ENCODE measurements at places on chromosomes 13 and 19.

- no peak for DNase-seq
Measured at GRCh38 chr13:59279028-59279427, 884.7 kb downstream of the DIAPH3 start.

DNA sequence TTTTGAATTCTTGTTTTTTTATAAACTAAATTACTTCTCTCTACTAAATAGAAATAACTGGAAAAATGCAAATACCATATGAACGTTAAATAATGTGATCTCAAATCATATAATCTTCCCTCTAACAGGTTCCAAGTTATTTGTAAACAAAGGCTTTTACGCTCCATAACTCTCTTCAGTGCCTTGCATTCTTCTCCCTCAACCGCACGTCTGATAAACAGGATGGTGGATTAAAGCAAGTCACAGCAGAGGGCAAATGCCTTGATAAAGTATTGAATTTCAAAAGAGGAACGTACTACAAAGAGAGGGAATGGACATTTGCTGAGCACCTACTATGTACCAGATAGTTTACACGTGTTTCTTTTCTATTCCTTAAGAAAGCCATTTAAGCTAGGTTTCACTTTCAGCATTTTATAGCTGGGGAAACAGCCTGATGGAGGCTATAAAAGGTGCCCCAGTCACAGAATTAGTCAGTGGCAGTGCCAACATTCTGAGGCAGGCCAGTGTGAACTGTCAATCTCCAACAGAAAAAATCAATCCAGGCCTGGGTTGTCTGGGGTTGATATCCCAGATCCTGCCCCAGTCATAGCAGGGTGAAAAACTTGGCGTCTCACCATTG, 15.8 kb downstream of the MRPS31 start:
- no peak for DNase-seq

DNA sequence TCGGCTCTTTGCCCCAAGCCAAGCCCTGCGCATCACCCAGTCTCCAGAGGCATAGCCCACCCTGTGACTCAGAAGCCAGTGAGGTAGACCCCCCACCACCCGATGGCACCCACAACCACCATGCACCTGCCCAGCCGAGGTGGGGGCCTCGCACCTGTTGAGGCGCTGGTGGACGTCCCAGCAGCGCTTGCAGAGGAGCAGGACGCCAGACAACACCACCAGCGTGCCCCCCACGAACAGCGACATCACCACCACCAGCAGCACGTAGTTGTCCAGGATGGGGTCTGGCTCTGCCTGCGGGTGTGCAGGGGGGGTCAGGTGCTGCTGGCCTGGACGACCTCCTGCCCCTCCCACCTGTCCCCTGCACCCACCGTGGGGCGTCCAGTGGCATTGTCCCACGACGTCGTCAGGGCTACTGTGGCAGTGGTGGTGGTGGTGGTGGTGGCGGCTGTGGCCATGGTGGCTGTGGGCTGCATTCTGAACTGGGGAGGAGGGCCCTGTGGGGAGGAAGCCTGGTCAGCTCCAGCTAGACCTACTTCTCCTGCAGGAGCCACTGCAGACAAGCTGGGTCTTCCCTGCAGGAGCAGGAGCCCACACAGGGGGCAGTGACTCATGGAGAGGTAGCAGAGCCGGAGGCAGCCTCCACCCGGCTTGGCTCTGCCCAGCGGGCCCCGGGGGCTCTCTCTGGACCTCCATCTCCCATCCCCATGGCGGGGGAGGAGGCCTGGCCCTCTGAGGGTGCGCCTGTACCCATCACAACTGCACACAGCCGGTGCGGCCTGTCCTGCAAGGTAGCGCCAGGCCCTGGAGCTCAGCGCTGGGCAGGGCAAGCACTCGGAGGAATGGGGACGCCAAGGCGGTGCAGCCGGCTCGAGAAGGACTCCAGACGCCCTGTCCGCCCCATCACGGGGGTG, 1.9 kb downstream of the CBARP start:
- no peak for DNase-seq

- DNase-seq, result peak; percentile 33
Measured at GRCh38 chr19:48367855-48368254, 3.7 kb downstream of the SYNGR4 start.

- DNase-seq, result no peak
Measured at GRCh38 chr19:13001502-13002165, 6.4 kb downstream of the NFIX start.

DNA sequence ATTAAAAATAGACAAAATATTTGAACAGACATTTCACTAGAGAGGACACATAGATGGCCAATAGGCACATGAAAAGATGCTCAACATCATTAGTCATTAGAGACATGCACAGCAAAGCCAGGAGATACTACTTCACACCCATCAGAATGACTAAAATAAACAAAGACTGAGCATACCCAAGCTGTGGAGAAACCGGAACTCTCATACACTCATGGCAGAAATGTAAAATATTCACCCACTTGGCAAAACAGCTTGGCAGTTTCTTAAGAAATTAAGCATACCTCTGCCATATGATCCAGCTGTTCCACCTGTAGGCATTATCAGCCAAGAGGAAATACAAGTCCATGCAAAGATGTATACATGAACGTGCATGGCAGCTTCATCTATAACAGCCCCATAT, 213.4 kb downstream of the TSHZ3 start:
- no peak for DNase-seq

GRCh38 chr13:23443878-23444277, 10.4 kb upstream of the SACS start:
- no peak for DNase-seq

GRCh38 chr13:52319876-52320275, 86.1 kb downstream of the THSD1 start:
- peak; percentile 11 for DNase-seq

GRCh38 chr19:656751-657559, 6.1 kb downstream of the RNF126 start:
- no peak for DNase-seq

- DNase-seq, result no peak
Measured at GRCh38 chr19:46481947-46482346, 10.6 kb upstream of the PNMA8A start.

GRCh38 chr13:49098771-49099512, 121.2 kb upstream of the MLNR start:
- peak; percentile 41 for DNase-seq

DNA sequence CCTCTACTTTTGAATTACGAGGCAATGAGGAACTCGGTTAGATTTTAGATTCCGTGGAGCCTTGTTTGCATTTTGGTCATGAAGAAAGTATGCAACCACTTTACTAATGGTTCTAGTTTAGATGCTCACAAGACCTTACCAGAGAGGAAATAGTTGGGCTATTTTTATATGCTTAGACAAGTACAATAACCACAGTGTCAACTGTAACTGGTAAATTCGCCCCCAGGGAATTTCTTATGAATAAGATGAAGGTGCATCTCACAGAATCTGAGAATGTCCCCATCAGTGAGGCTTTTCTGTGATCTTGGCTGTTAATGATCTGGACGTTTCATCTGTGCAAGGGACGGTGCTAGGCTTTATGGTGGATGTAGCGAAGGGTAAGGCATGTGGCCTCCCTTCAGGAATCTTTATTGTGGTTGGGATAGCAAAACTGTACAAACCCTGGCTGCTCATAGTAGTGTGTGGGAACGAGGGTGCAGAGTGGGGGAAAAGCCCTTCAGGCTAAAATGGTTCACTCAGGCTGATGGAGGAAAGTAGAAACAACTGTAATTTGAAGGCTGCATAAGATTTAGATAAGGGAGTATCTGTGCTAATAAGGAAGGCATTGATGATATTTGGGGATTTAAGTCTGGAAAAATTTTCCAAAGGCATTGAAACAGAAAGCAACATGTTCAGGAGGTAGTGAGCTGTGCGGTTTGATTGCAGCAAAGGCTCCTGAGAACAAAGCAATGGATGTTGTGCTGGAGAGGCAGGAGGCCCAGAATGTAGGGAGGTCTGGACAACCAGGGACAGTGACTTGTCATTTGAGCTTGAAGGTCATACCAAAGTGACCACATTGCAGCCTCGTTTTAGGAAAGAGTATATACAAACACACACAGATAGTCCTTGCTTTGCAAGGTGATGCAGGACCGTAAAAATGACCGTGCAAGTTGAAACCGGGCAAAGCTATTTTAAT, 28.4 kb downstream of the UBAC2 start:
- no peak for DNase-seq

DNA sequence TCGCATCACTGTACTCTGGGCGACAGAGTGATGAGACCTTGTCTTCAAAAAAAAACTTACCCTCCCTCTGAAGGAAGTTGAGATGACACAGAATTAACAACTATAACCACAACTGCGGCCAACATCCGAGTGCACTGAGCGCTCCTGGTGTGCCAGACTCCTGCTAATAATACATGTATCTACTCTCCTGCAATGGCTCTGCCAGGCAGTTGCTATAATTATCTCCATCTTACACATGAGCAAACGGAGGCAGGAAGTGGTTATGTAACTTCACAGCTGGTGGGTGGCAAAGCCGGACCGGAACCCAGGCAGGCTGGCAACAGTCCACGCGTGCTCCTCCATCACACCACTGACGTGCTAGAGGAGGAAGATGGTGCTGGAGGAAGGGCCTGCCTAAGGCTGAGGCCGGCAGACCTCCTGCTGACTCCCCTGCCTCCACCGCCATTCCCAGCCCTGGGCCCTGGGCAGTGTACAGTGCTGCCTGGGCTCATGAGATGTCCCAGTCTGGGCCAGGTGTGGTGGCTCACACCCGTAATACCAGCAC, 12.6 kb downstream of the XRCC1 start:
- DNase-seq, result no peak

GRCh38 chr19:51726049-51726448, 2.3 kb upstream of the HAS1 start:
- DNase-seq, result no peak

DNA sequence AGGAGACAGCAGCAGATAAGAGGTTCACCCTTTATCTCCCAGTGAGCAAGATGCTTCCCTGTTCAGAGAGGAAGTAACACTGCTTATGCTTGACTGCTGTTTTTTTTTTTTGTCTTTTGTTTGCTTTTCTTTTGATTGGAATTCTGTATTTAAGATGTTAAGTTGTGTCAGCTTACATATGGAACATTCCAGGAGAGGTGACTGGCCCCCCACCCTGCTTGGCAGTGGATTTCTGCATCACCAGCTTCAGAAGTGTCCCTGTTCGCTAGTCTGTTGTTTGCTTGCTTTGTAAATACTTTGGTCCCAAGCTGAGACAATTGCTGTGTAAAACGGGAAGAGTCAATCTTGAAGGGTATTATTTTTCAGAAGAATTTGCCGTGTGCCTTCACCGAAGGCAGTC, 43.0 kb downstream of the IFT88 start:
- DNase-seq, result peak; percentile 12

- no peak for DNase-seq
Measured at GRCh38 chr19:16334411-16334810, 9.8 kb downstream of the KLF2 start.

DNA sequence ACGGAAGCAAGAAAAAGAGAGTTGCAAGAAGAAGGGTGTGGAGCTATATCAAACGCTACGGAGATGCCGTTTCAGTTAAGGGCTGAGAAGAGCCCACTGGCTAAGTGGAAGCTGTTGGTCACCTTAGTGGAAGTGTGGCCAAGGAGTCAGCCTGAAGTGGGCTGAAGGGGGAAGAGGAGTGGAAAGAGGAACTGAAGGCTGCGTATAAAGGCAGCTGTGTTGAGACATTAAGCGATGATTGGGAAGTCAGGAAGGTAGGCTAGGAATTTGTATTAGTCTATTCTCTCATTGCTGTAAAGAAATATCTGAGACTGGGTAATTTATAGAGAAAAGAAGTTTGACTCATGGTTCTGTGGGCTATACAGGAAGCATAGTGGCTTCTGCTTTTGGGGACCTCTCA, 14.1 kb upstream of the FRY start:
- no peak for DNase-seq

GRCh38 chr13:79722885-79723445, 242.0 kb downstream of the NDFIP2 start:
- no peak for DNase-seq

DNA sequence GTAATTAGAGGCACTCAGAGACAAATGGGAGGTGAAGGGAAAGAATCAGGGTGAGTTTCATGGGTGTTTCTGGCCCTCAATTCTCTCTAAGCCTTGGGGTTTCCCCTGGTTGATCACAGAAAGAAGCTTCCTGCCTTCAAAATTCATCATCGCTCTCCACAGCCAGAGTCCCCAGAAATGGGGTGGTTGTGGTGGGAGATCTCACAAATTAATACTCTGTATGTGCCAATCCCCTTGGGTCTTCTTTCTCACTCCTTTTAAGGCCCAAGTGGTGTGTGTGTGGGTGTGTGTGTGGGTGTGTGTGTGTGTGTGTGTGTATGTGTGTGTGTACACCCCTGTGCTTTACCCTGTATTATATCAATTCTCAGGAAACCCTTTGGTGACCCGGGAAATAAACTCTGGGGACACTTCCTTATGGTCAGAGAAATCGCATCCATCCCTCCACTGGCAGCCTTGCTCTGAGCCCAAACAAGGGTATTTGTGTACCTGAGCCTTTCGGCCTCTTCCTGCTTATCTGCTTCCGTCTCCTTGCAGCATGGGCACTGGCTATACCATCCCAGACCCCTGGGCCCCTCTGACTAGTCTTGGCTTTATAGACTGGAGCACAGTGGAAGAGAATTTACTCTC, 2.8 kb upstream of the FCGBP start:
- DNase-seq, result no peak

DNA sequence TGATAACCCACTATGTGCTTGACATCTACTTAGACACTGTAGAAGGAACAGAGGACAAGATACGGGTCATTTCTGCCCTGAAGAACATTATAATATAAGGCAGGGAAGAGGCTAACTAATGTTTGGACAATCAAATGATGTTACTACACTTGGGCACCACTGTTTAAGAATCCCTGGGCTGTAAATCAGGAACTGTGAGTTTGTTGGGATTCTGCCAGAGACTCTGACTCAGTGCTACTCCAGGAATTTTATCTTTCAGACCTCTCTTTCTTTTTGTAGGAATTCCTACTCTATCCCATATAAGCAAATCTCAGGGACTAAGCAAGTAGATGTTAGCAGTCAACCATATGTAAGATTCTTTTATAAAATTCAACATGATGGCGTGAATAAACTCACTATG, 3.1 kb upstream of the ZNF471 start:
- DNase-seq, result no peak

DNA sequence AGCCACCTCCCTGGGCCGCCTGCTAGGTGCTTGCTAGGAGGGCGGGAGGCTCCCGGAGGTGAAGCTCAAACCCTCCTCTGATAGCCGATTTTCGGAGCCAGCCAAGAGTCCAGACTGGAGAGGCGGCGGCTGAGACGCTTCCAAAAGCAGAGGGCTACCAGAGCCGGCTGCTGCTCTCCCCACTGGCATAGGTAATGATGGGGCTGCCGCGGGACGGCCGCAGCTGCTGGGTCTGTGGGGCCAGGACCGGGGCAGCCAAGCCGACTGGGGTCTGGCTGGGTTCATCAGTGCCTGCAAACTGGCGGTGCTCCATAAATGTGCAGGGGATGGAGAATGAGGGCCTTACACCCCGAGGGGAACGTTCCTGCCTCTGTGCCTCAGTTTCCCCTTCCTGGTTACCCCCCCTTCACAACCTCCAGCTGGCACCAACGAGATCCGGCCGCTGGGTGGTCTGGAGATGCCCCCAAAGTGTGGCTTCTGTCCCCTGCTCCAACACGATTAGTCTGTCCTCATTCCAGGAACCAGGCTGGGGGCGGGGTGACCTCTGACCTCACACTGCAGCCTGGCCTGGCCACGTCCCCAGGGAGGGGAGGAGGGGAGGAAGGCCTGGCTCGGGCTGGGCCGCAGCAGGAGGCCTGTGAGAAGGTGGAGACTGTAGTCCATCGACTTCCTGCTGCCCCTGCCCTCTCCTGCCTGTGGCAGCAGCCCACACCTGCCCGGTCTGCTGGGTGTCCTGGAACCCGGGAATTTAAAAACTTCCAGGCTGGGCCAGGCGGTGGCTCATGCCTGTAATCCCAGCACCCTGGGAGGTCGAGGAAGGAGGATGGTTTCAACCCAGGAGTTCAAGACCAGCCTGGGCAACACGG, 3.8 kb upstream of the WDR18 start:
- peak; percentile 42 for DNase-seq
